ENCODE measurements at places on chromosomes 7 and 10.

DNA sequence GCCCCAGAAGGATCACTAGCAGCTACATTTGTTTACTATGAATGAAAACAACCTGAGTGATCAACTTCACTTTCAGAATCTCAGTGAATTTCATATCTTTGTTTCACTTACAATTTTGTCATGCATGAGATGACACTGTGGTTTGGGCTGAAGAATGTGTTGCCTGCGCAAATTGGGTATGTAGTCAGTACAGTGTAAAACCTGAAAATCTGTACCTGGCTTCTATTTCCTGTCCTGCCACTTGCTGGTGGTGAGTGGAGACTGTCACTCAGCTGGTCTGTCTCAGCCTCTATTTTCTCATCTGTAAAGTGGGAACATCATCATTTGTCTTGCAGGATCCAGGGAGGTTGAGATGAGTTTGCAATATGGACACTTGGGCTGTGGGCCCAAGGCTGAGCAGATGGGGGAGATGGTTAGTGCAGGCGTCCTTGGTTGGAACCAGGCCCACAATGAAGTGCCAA is 118.0 kb downstream of the WDFY4 start:
- no peak for DNase-seq

GRCh38 chr7:81776948-81777630 is 7.2 kb upstream of the HGF start:
- DNase-seq, result no peak

GRCh38 chr7:15561835-15562234 is at the start of gene AGMO:
AGMO (minus strand) TSS chr7:15562015.
- DNase-seq, result no peak

DNA sequence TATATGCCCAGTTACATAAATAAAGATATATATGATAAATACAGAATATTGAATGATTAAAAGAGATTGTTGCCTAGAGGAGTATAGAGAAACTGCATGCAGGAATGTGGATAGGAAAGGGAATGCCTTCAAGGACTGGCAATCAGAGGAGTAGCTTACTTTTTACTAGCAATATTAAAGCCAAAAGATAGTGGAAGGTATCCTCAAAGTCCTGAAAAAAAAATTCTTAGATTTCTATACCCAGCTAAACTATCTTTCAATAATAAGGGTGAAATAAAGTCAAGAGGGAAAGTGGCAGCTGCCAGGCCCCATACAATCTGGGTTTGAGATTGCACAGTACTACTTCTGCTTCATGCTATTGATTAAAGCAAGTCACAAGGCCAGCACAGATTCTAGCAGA is 733.2 kb downstream of the GATA3 start:
- no peak for DNase-seq

GRCh38 chr10:120456626-120457430 is at the start of gene PLPP4:
PLPP4 (plus strand) TSS chr10:120457227; CDS start chr10:120457306, 79 bp downstream.
- no peak for DNase-seq

DNA sequence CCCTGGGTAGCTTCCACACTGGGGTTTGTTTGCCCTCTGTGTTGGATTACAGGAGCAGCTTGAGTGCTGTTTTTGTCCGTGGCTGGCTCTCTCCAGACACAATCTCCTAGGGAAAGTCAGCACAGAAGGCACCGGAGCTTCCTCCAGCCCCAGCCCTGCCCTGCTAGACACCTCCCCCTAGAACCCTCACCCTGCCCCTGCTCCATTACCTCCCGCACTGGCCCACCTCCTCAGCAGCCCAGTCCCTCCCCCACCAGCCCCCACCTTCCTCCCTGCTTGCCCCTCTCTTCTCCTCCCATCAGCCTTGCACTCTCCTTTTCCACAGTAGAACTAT is 130.5 kb downstream of the ADCY1 start:
- DNase-seq, result no peak
